AG09309 (cell line): ENCODE measurements at places on chromosomes 1 and 21.

GRCh38 chr21:44947930-44948331 lies 8.1 kb downstream of the SLX9 start:
- no peak for DNase-seq

DNA sequence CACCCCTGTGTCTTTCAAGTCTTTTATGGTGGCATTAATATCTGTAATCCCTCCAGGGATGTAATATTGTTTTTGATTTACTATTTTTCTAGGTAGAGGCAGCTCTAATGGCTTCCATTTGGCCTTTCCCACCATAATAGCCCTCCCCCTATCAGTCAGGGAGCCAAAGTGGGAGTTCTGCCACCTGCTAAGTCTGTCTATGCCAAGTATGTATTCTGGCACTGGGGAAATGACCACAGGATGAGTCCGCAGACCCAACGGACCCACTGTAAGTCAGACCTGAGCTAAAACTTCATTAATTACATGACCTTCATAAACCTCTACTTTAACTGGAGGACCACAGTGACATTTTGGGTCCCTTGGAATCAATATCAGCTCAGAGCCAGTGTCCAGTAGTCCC lies 77.1 kb downstream of the GBP6 start:
- DNase-seq, result no peak

GRCh38 chr1:10621906-10622305 lies 147.2 kb downstream of the PEX14 start:
- DNase-seq, result no peak

DNA sequence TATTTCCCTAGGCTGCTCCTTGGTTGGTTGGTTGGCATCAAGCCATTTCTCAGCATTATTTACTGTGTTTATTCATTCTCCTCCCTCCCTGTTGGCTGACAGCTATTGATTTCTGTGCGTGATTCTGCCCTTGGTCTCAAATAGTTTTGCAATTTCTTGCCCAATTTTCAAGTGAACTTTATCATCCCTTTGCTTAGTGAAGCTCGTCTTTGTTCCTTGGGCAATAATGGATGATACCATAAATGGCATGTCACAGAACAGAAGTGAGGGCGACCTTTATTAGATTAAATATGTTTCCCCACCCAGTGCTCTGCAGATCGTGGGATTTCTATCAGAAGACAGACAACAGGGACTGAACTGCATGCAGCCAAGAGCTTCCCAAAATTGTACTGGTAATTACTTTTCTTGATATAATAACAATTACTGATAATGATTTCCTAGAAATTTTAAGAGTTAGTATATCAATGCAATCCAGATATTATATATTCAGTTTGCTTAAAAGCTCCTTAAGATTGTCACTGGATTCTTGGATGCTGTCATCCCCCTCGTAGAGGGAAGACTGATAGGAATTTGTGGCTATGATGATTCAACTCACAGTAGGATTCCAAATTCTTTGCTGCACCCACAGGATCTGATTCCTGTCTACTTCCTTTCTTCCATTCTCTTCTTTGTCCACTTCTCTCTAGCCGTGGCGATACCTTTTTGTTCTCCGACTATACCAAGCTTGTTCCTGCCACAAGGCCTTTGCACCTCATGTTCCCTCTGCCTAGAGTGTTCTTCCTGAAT lies 122.1 kb upstream of the KAZN start:
- no peak for DNase-seq

DNA sequence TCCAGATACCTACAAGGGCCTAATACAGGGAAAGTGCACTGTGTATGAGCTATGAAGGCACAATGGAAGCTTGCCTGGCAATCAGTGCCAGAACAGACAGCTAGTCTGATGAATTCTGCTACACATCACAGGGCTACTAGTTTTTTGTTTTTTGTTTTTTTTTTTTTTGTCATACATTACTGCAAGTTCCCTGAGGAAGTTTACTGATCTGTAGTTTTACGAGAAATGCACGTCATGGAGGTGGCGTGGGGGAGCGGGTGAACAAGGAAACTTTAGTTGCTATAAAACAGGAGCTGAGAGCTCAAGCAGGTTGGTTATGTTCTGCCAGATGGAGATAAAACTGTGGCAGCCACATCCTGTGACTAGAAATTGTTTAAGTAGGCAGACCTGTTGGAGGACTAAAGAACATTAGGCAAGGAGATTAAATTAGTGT lies 17.7 kb downstream of the PTPRC start:
- no peak for DNase-seq

GRCh38 chr1:236302941-236303340 lies 21.2 kb upstream of the ERO1B start:
- DNase-seq, result no peak

GRCh38 chr1:29828526-29829447 lies 592.5 kb downstream of the PTPRU start:
- no peak for DNase-seq

DNA sequence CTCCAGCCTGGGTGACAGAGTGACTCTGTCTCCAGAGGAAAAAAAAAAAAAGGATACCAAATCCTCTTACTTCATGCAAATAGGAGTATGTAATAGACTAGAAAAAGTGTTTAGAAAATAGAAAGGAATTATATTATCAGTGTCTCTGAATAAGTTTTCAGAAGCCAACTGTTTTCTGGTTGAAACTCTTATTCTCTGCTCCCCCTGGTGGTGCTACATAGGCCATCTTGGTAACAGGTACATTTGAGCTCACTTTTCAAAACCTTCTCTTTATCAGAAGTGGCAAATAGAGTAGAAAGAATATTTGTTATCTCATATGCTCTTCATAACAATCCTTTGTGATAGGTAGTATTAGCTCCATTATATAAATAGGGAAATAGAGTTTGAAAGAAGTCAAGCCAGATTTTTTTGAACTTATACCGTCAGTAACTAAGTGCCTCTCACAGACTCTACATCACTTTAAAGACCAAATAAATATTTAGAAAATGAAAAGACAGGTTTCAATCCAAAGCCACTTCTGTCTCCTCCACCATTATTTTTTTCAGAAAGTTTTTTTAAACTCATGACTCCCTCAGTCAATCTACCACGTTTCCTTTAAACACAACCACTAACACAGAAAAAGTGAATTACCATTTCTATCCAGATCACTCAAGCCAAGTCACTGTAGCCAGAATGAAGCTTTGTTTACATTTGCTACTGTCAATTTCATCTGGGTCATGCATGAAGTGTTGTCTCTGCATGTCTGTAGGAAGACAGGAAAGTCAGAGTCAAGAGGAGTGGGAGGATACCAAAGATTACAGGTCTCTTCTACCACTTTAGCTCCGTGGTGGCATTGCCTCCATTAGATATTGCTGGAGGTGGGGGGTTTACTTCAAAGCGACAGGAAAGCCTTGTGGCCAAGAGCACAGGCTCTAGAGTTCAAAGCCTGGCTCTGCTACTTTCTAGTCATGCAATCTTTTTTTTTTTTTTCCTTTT lies 45.6 kb downstream of the IL23R start:
- no peak for DNase-seq

- peak; percentile 89 for DNase-seq
These were observed 88.0 kb upstream of the ZNF648 start for GRCh38 chr1:182149411-182149965.

GRCh38 chr1:183310753-183311479 lies 107.3 kb downstream of the NMNAT2 start:
- no peak for DNase-seq

DNA sequence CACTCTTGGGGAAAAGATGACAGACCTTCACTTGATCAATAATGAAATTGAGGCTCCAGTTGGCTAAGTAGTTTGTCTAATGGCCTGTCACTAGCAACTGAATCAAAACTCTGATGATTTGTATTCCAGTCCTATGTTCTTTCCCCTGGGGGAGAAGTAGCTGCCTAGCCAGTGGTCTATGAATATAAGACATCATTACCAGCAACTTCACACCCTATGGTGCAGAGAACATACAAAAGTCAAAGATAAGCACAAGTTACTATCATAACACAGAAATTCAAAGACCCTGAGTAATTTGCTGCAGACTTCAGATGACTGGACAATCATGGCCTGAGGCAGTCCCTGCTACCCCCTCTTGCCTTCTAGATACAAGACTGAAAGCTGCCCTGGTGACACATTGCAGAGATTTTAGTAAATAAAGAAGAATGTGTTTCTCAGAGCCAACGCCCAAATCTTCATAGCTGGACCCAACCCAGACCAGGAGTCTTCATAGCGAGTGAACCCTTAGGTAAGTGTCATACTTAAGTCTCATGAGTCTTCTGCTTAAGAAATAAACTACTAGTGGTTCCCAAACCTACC lies 993 bp downstream of the PDZK1 start:
- DNase-seq, result no peak

DNA sequence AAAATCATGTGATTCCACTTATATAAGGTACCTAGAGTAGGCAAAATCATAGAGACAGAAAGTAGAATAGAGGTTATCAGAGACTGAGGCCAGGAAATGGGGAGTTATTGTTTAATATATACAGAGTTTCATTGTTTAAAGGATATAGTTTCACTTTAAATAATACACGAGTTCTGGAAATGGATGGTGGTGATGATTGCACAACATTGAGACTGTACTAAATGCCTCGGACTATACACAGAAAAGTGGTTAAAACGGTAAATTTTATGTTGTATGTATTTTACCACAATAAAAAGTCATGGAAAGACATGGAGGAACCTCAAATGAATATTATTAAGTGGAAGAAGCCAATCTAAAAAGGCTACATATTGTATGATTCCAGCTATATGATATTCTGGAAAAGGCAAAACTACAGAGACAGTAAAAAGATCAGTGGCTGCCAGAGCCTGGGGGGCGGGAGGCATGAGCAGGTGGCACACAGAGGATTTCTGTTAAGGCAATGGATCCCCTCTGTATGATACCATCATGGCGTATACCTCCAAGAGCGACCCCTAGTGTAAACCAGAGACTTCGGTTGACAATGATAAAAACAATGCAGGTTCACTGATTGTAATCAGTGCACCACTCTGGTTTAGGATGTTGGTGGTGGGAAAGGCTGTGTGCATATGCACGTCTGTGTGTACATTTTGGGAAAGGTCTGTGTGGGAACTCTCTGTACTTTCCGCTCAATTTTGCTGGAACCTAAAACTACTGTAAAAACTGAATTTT lies 7.5 kb downstream of the C1orf198 start:
- DNase-seq, result no peak

DNA sequence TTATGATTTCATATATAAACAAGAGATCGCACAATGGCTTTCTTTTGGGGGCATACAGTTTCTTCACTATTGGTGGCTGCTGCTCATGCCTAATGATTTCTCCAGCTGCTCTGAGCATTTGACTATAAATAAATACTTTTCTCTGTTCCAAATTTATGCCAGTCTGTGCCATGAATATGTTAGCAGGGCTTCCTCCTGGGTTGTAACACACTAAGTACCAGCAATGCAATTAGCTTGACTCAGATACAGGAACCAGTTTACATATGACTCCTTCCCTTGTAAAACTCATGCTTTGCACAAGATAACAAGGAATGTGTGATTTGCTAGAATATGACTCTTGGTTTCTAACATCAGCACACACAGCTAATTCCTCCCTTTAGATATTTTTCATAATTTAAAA lies 1629.7 kb downstream of the NCAM2 start:
- DNase-seq, result no peak

GRCh38 chr1:186530109-186530508 lies 69.2 kb upstream of the PDC start:
- peak; percentile 52 for DNase-seq

DNA sequence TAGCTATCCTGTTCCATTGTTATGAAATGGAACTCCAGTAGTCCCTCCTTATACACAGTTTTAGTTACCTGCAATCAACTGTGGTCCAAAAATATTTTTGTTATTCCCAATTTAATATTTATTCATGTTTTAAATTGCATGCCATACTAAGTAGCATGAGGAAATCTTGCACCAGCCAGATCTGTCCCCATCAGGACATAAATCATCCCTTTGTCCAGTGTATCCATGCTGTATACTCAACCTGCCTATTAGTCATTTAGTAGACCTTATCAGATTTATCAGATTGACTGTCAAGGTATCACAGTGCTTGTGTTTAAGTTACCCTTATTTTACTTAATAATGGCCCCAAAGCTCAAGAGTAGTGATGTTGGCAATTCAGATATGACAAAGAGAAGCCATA lies 207.9 kb upstream of the DMRTA2 start:
- DNase-seq, result no peak

- DNase-seq, result no peak
These were observed 6.7 kb downstream of the SLFNL1 start for GRCh38 chr1:41014871-41015270.

- no peak for DNase-seq
These were observed 208.8 kb downstream of the PLPP3 start for GRCh38 chr1:56370513-56370912.

DNA sequence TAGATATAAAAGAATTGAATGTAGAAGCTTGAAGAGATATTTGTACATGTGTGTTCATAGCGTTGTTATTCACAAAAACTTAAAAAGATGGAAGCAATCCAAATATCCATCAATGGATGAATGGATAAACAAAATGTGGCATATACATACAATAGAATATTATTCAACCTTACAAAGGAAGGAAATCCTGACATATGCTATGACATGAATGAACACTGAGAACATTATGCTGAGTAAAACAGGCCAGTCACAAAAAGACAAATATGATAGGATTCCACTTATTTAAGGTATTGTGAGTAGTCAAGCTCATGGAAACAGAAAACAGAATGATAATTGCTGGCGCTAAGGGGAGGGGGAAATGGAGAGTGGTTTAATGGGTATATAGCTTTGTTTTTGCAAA lies 47.0 kb upstream of the DYRK1A start:
- DNase-seq, result no peak

- DNase-seq, result peak; percentile 96
These were observed 86.4 kb downstream of the NAV1 start for GRCh38 chr1:201625226-201625761.

DNA sequence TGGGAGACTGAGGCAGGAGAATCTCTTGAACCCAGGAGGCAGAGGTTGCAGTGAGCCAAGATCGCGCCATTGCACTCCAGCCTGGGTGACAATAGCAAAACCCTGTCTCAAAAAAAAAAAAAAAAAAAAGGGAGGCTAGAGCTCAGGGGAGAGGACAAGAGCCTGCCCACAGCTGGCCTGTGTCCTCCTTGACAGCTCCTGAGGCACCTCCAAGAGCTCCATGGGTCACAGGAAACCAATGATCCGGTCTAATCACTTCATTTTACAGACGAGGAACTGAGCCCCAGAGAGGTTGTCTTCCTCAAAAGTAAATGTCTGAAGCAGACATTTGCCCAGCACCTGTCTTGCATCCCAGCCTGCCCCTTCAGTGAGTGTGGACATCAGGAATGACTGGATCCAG lies 49.4 kb downstream of the NID1 start:
- DNase-seq, result no peak
